ENCODE measurements at places on chromosomes 1 and 21. TPM values are rescaled to one million over a fixed set of nuclear protein-coding genes. Genes with fewer than 3 reads are reported as not detected.

DNA sequence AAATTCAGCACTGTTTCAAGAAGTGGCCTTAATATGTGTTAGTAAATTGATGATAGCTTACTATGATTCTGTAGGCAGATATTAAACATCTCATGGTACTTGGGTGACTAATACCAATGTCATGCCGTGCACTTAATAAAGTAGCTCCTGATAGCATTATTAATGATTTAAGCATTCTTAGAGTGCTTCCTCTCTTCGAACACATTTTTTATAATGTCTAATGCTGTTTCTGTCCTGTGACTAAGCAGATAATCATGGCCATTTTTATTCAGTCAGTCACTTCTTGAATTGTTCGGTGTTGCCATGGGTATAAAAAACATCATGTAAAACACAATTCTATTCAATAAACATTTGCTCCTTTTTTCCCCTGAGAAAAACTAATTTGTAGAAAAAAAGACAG, 804.6 kb upstream of the ADGRL4 start:
- DNase-seq: no peak

- no peak for DNase-seq
Measured at GRCh38 chr1:52677076-52677806, 20.9 kb downstream of the COA7 start.

DNA sequence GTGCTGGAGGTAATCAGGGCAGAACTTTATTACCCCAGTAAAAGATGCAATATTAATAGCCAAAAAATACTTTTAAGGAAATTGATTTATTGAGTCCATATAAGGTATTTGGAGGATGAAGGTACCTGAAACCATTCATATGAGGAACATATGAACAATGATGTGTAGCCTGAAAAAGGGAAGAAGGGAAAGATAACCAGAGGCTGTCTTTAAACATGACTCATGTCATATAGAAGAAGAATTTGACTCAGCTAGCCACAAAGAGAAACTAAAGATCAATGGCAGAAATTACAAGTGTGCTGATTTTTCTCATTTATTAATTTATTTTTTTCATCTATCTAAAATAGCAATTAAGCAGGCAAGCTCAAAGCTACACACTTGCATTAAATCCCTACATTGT, 136.2 kb upstream of the DUSP10 start:
- DNase-seq: no peak

GRCh38 chr1:84682047-84682446, 8.2 kb downstream of the SSX2IP start:
- DNase-seq: no peak

DNA sequence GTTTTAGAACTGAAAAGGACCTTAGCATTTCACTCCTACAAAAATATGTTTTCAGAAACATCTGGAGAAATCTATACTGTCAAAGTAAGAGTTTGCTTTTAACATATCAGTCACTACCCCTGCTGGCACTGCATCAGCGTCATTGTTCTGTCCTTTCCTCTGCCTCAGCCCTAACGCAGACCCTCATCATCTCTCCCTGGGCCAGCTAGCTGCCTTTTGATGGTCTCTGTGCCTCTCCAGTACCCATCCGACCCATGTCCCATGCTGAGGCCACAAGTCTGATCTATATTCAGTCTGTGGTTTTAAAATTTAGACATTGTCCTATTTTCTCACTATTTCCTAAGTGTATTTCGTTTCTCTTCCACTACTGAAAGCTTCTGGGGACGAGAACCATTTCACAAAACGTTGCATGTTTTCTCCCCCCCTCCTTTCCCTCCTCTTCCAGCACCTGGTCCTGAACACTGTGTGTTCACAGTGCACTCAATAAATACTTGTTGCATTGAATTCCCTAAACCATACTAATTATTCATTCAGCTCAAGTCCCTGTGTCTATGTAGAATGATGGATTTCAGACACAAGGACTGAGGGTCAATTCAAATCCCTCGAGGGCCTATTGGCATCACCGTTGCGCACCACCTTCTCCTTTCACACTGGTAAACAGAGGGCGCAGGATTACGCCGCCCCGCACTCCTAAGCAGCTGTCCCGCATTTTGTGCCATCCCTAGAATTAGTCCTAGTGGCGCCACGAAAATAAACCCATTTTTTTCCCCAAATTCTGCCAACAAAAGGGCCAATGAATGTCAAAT, 53.4 kb downstream of the CD2 start:
- no peak for DNase-seq

- DNase-seq: no peak
Measured at GRCh38 chr1:181208083-181208482, 119.6 kb downstream of the IER5 start.

DNA sequence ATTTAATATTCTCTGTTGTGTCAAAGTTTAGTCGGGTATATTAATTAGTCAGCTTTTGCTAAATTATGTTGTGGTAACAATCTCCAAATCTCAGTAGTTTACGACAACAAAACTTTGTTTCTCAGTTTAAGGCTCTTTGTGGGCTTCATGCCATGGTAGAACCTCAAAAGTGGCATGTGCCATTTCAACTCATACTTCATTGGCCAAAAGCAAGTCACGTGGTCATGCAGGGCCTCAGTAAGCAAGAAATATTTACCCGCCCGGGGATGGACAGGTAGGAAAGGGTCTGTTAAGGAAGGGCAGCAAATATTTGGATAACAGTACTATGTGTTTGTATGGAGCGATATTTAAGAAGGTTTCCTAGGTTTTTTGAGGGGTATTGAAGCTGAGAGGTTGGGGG, 38.6 kb downstream of the ITSN1 start:
- no peak for DNase-seq

The LYPD8 gene
- total RNA-seq: not detected

DNA sequence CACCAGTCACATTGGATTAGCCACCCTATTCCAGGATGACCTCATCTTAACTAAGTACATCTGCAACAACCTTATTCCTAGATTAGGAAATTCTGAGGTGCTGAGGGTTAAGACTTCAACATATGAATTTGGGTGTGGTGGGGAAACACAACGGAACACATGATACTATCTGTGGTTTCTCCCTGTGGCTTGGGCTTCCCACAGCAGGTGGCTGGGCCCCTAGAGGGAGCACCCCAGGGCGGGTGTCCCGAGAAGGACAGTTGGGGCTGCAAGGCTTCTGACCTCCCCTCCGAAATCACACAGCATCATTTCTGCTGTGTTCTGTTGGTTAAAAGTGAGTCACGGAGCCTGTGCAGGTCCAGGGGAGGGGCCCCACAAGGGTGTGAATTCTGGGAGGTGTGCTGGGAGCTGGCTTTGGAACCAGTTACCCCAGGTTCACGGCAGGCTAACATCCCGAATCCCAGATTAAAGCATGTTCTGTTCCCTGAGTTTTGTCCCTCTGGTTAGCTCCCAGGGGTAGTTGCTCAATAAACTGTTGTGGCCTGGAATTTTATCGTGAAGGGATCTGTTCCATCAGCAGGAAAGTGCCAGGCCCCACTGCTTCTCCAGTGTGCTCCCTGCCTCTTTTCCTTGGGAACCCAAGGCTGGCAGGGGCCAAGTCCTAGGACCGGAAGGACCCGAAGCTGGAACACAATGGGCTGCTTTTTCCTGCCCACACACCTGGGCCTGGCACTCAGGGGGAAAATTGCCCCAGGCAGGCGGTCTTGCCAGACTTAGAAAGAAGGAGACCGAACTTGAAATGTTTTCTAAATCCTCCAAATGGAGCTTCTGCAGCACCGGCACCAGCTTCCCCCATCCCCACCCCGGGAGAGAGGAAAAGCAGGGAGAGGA, 154.0 kb upstream of the WNT4 start:
- peak; percentile 71 for DNase-seq

GRCh38 chr1:3679098-3679555, 26.8 kb downstream of the TP73 start:
- no peak for DNase-seq

DNA sequence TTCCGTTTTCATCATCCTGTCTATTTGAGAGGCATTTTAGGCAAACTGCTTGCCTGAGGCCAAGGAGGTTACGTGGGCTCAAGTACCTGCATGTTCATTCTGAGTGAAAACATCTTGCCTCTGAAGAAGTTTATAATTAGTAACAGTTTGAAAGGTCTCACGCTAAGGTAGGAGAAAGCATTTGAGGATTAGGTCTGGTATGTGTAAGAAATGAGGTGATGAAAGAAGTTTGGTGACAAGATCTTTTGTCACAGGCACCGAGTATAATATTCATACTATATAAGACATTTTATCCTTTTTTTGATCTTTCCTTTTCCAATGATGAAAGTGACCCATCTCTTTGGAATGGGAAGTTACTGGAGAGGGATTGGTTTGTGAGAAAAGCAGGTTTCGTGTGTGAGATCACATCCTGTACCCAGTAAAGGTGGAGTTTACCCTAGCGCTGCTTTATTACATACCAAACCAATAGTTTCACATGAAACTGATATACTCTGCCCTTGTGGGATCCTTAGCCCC, 98.7 kb upstream of the PDC start:
- DNase-seq: no peak
